Fibroblast of skin of back (primary cell): ENCODE measurements at places on chromosomes 6 and 20.
A peak's percentile ranks its signal among the peaks of the same experiment; 100 is the strongest.

- peak; percentile 99 for DNase-seq
Observed at GRCh38 chr6:33840048-33840926, 36.5 kb upstream of the MLN start.

- DNase-seq = no peak
Observed at GRCh38 chr20:63536997-63537524, at the start of gene PTK6. Gene PTK6 (minus strand): TSS chr20:63537376. CDS start chr20:63537314, 62 bp downstream.

- DNase-seq = no peak
Observed at GRCh38 chr20:59064214-59064722, 21.7 kb upstream of the PRELID3B start.

DNA sequence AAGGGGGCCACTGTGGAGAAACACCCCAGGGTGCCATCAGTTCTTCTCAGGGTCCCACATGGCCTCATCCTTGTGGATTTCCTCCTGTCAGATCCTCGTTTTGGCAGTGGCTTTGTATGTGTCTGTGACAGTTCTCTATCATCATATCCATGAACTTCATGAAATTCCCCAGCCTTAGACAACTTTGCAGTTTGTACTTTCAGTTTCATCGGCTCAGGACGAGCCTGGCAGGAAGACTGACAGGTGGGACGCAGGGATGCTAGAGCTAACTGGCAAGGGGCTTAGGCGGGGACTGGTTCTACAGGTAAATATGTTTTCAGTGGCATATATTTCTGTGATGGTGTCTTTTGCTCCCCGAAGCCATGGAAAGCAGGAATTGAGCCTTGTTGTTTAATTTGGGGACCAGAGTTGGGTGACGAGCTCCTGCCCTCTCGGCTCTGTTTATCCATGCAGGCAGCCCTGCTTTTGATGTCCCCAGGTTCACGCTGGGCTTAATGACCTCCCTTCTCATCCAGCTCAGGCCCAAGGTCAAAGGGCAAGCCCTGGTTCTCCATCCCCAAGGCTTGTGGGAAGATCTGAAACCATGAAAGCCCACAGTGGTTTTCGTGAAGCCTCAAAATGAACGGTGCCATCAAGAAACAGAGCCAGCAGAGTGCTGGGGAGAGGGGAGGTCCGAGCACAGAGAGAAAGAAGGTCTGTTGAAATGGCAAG is 11.2 kb downstream of the SDCBP2 start:
- DNase-seq = no peak

- no peak for DNase-seq
Observed at GRCh38 chr20:35576816-35577215, 34.9 kb downstream of the ERGIC3 start.

GRCh38 chr6:141552463-141552862 is 580.3 kb upstream of the GJE1 start:
- DNase-seq = peak; percentile 26

GRCh38 chr6:154247119-154247861 is 109.3 kb downstream of the IPCEF1 start:
- DNase-seq = no peak

- DNase-seq = no peak
Observed at GRCh38 chr6:11067348-11067747, 23.2 kb upstream of the ELOVL2 start.
